IMR-90 (cell line): ENCODE measurements at places on chromosomes 7 and 10. TPM values are rescaled to one million over a fixed set of nuclear protein-coding genes. Genes with fewer than 3 reads are reported as not detected.

Gene CHRM2
- total RNA-seq = 144 and 184 TPM in 2 replicates

Gene ITPRID1
- not detected in 2 replicates for total RNA-seq

Gene PCDH15
- not detected in 2 replicates for total RNA-seq

Gene AGMO
- total RNA-seq = not detected in 2 replicates

Gene SMARCD3
- 33.1 and 37.5 TPM in 2 replicates for total RNA-seq

- H3K4me3 ChIP-seq = no peak overlapping the region
- no peaks in the 10 kb centered on the region for H3K27me3 ChIP-seq
- no peaks in the 10 kb centered on the region for H3K36me3 ChIP-seq
- no peak overlapping the region for H3K27ac ChIP-seq
Measured at GRCh38 chr10:109977382-109977806, 30.4 kb upstream of the ADD3 start.

GRCh38 chr10:118798231-118798662 lies 43.5 kb upstream of the CACUL1 start:
- H3K27ac ChIP-seq = no peak overlapping the region
- no peaks in the 10 kb centered on the region for H3K4me1 ChIP-seq
- DNase-seq = no peak
- no peak overlapping the region for H3K4me3 ChIP-seq
- peaks cover 9% of the 10 kb centered on the region for H3K27me3 ChIP-seq

- H3K27ac ChIP-seq = no peak overlapping the region
- DNase-seq = peak; percentile 32
- H3K27me3 ChIP-seq = no peaks in the 10 kb centered on the region
- peaks cover 11% of the 10 kb centered on the region for H3K4me1 ChIP-seq
- H3K36me3 ChIP-seq = no peaks in the 10 kb centered on the region
Measured at GRCh38 chr10:4267086-4267773, 482.2 kb upstream of the KLF6 start.

GRCh38 chr7:5424749-5425506 lies 1.3 kb upstream of the TNRC18 start:
- peak overlapping the region; percentile 99 for H3K27ac ChIP-seq
- H3K27me3 ChIP-seq = no peaks in the 10 kb centered on the region
- no peaks in the 10 kb centered on the region for H3K4me1 ChIP-seq
- H3K36me3 ChIP-seq = peaks cover 6% of the 10 kb centered on the region; the same call in 1 of the 2 replicates
